Activated CD8-positive, alpha-beta T cell treated with anti-CD3 and anti-CD28 coated beads, Interleukin-2, amount 10 ng/mL, durations not matched to agents 7 days and 5 days (primary cell): ENCODE measurements at places on chromosomes 13 and 19. TPM values are rescaled to one million over a fixed set of nuclear protein-coding genes. Genes with fewer than 3 reads are reported as not detected.

GRCh38 chr19:2291185-2291751 is 9.3 kb upstream of the PEAK3 start:
- H3K36me3 ChIP-seq, result peaks cover 25% of the 10 kb centered on the region
- H3K27ac ChIP-seq, result peak overlapping the region; percentile 87
- peaks cover 5% of the 10 kb centered on the region for H3K27me3 ChIP-seq
- H3K4me3 ChIP-seq, result peak overlapping the region; percentile 82
- no peak for DNase-seq
- H3K4me1 ChIP-seq, result peaks cover 41% of the 10 kb centered on the region

DNA sequence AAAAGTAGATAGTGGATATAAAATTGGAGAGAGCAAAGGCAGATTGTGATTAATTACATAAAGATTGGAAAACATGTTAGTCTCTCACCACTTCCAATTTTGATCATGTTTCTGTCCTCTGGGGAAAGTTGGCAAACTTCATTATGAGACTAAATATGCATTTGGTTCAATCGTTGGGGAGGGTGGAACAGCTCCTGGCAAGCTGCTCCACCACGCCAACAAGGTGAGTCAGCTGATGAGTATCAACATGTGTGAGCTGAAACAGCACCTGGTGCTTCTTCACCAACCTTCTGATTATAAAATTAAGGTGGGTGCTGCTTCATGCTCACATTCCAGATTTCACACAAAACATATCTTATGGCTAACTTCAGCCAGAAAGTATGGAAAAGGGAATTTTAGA is 1784.6 kb downstream of the SLITRK5 start:
- no peak overlapping the region for H3K27ac ChIP-seq
- no peaks in the 10 kb centered on the region for H3K4me1 ChIP-seq
- no peak for DNase-seq
- H3K27me3 ChIP-seq, result no peaks in the 10 kb centered on the region

- H3K4me1 ChIP-seq, result no peaks in the 10 kb centered on the region
- peaks cover 2% of the 10 kb centered on the region for H3K27me3 ChIP-seq
- DNase-seq, result no peak
- no peak overlapping the region for H3K4me3 ChIP-seq
Observed at GRCh38 chr13:44132710-44133109, 240.9 kb upstream of the SERP2 start.

DNA sequence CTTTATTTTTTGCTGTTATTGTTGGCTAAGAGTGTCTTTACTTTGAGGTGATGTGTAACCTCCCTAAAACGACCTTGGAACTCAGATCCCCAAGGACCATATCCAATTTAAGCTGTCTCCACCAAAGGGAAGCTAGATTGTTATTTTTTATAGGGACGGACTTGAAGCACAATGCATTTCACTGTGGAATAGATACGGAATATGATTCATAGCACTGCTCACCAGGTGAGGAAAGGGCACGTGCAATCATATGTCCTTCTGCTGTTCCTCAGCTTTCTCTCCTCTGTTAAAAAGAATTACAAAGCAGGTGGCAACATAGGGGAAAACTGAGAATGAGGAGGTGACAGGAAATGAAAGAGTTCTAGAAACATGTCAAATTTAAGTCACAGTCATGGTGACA is 679.0 kb downstream of the PCDH9 start:
- H3K36me3 ChIP-seq, result no peaks in the 10 kb centered on the region
- no peak overlapping the region for H3K4me3 ChIP-seq
- no peaks in the 10 kb centered on the region for H3K4me1 ChIP-seq
- no peak for DNase-seq

GRCh38 chr19:11378319-11379189 is 4.1 kb downstream of the SWSAP1 start:
- peaks cover 23% of the 10 kb centered on the region for H3K36me3 ChIP-seq
- H3K27ac ChIP-seq, result peak overlapping the region; percentile 39
- no peak overlapping the region for H3K4me3 ChIP-seq
- no peak for DNase-seq

GRCh38 chr19:8571006-8571411 is 6.2 kb downstream of the MYO1F start:
- peaks cover 87% of the 10 kb centered on the region for H3K4me1 ChIP-seq
- DNase-seq, result peak; percentile 83
- H3K36me3 ChIP-seq, result peaks cover 77% of the 10 kb centered on the region

- H3K4me1 ChIP-seq, result peaks cover 92% of the 10 kb centered on the region
- no peak overlapping the region for H3K4me3 ChIP-seq
- H3K27me3 ChIP-seq, result no peaks in the 10 kb centered on the region
- H3K27ac ChIP-seq, result peak overlapping the region; percentile 70
- no peak for DNase-seq
Observed at GRCh38 chr19:41868989-41869300, 8.1 kb upstream of the CD79A start.

GRCh38 chr13:98845742-98846141 is 93.3 kb upstream of the SLC15A1 start:
- DNase-seq, result no peak
- no peaks in the 10 kb centered on the region for H3K27me3 ChIP-seq
- H3K4me3 ChIP-seq, result no peak overlapping the region
- peaks cover 28% of the 10 kb centered on the region for H3K36me3 ChIP-seq

DNA sequence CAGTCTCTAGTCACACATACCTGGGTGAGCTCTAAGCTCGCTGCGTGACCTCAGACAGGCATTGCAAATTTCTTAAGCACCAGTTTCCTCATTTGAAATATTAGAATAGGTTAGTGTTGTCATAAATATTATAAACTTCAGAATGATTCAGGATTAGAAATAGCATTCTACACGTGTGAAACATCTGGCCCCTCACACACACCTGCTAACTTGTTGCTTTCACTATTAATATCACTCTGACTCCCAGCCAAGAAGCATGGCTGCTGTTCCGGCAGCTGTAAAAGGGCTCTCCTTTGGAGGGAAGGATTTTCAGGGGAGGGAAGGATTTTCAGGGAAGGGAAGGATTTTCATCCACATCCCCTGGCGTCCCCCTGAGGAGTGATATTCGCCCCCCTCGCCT is 161.3 kb upstream of the GPR12 start:
- no peaks in the 10 kb centered on the region for H3K4me1 ChIP-seq
- no peak overlapping the region for H3K27ac ChIP-seq
- H3K27me3 ChIP-seq, result peaks cover 18% of the 10 kb centered on the region
- no peaks in the 10 kb centered on the region for H3K36me3 ChIP-seq

- DNase-seq, result no peak
- no peak overlapping the region for H3K4me3 ChIP-seq
- no peak overlapping the region for H3K27ac ChIP-seq
- peaks cover under 1% of the 10 kb centered on the region for H3K4me1 ChIP-seq
Observed at GRCh38 chr13:25744178-25744577, 307.6 kb downstream of the SHISA2 start.

GRCh38 chr19:47514151-47514868 is 553 bp downstream of the NAPA start:
- peak overlapping the region; percentile 96 for H3K27ac ChIP-seq
- peaks cover 15% of the 10 kb centered on the region for H3K36me3 ChIP-seq
- peak; percentile 29 for DNase-seq
- H3K4me3 ChIP-seq, result peak overlapping the region; percentile 94
- H3K27me3 ChIP-seq, result peaks cover 7% of the 10 kb centered on the region
- H3K4me1 ChIP-seq, result peaks cover 76% of the 10 kb centered on the region

- no peaks in the 10 kb centered on the region for H3K27me3 ChIP-seq
- H3K4me3 ChIP-seq, result no peak overlapping the region
- H3K36me3 ChIP-seq, result peaks cover 74% of the 10 kb centered on the region
- H3K27ac ChIP-seq, result no peak overlapping the region
- DNase-seq, result no peak
- H3K4me1 ChIP-seq, result peaks cover 18% of the 10 kb centered on the region
Observed at GRCh38 chr19:16100524-16100923, 11.2 kb upstream of the RAB8A start.

GRCh38 chr13:114130837-114131582 is 1.4 kb downstream of the RASA3 start:
- peak; percentile 86 for DNase-seq
- peaks cover 15% of the 10 kb centered on the region for H3K27me3 ChIP-seq
- peaks cover 73% of the 10 kb centered on the region for H3K4me1 ChIP-seq
- H3K36me3 ChIP-seq, result peaks cover 37% of the 10 kb centered on the region

- no peak overlapping the region for H3K4me3 ChIP-seq
- no peaks in the 10 kb centered on the region for H3K27me3 ChIP-seq
- peaks cover 14% of the 10 kb centered on the region for H3K4me1 ChIP-seq
- DNase-seq, result no peak
- H3K36me3 ChIP-seq, result peaks cover 12% of the 10 kb centered on the region
Observed at GRCh38 chr19:2423071-2423914, 4.1 kb downstream of the TIMM13 start.

GRCh38 chr13:20354722-20355121 is 122.6 kb upstream of the GJB6 start:
- H3K27ac ChIP-seq, result no peak overlapping the region
- H3K4me3 ChIP-seq, result no peak overlapping the region
- DNase-seq, result no peak
- no peaks in the 10 kb centered on the region for H3K36me3 ChIP-seq
- peaks cover 5% of the 10 kb centered on the region for H3K27me3 ChIP-seq

DNA sequence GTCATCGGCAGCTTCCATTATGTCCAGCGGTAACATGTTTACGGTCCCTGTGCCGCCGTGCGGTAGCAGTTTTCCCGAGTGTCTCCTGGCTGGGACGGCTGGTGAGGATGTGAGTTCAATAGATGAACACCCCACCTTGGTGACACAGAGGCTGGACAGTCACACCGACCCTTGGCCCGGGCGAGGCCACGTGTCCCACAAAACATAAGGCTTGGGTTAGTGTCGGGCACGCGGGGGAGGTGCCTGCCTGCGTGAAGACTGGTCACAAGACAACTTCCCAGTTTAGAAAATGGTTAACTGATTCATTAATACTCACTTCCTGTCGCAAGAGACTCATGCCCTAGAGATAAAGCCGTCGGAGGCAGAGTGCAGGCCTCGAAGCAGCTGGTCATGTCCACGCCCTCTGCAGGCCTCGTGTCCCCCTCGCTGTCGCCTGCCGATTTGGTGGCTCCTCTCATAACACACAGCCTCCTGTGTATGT is 17.2 kb downstream of the RASA3 start:
- no peaks in the 10 kb centered on the region for H3K27me3 ChIP-seq
- DNase-seq, result no peak
- peaks cover 25% of the 10 kb centered on the region for H3K36me3 ChIP-seq
- no peak overlapping the region for H3K27ac ChIP-seq
- no peak overlapping the region for H3K4me3 ChIP-seq

DNA sequence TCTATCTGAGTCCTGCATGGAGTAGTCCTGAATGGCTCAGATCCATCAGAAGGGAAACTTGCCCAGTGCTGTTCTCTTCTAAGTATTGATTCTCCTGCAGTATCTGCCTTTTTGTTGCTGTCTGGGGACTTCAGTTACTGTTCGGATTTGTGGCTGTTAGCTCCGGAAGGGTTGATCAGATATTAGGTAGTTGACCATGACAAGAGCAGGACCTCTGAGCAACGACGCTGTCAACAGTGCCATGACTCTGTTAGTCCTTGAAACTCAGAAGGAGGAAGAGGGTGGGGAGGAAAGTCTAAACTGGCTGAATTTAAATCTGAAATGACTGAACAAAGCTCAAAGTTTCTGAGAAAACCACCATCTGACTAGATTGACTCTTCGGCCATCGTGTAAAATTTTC is 42.2 kb downstream of the CCNE1 start:
- no peak overlapping the region for H3K4me3 ChIP-seq
- H3K27me3 ChIP-seq, result peaks cover 3% of the 10 kb centered on the region
- no peaks in the 10 kb centered on the region for H3K36me3 ChIP-seq
- H3K4me1 ChIP-seq, result peaks cover 12% of the 10 kb centered on the region
- H3K27ac ChIP-seq, result no peak overlapping the region

DNA sequence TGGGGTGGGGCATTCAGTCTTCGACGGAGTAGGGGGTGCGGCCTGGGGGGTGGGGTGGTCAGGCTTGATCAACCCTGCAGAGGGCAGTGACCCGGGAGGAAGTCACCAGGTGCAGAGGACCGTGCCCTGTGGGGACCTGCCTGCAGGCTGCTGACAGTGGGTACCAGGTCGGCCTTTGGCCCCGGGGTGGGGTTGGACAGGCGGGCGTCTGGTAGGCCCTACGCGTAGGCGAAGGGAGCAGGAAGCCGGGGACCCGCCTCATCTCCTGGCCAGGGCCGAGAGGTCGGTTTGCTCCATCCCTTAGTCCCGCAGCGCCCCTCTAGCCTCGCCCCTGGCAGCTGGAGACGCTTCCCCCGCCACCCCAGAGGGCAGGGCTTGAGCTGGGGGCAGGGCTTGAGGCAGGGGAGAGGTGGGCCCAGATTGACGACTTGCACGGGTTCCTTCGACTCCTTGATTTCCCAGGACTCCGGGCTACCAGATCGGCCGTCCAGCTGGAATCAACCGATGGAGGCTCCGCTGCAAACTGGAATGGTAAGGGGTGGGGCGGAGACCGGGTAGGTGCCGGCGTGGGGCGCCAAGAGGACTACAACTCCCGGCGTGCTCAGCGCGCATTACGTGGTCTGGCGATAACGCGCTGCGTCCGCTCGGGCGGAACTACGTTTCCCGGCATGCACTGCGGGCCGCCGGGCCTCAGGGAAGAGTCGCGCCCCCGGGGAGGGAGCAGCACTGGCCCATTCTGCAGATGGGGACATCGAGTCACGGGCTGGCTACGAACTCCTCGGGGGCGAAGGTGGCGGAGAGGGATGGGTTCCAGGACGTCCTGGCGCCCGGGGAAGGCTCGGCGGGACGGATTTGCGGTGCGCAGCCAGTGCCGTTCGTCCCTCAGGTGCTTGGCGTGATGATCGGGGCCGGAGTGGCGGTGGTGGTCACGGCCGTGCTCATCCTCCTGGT is at the start of gene PNPLA6:
PNPLA6 (plus strand) TSS at position 671 of the 951 bp plus-strand sequence; CDS start at position 743, 72 bp downstream.
- H3K27me3 ChIP-seq, result no peaks in the 10 kb centered on the region
- H3K36me3 ChIP-seq, result peaks cover 29% of the 10 kb centered on the region
- DNase-seq, result peak; percentile 95
- H3K27ac ChIP-seq, result peak within 1 kb of the TSS; percentile 90

GRCh38 chr19:37227996-37228395 is 10.0 kb downstream of the ZNF383 start:
- DNase-seq, result peak; percentile 37
- H3K4me1 ChIP-seq, result no peaks in the 10 kb centered on the region
- peaks cover 74% of the 10 kb centered on the region for H3K36me3 ChIP-seq
- no peak overlapping the region for H3K4me3 ChIP-seq
- no peak overlapping the region for H3K27ac ChIP-seq

DNA sequence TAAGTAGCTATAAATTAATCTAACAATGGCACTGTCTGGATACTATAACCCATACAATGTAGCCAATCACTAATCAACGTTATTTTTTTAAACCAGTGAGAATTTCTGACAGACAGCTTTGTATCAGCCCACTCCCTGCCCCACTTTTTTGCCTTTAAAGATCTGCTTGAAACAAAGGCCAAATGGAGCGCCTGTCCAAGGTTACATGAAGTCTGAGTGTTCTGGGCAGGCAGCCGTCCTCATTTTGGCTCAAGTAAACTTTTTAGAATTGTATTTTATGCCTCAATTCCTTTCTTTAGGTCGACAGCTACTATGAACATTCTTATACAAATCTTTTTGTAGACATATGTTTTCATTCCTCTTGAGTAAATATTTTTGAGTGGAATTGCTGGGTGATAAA is 6.2 kb downstream of the IFT88 start:
- H3K36me3 ChIP-seq, result peaks cover 17% of the 10 kb centered on the region
- H3K27ac ChIP-seq, result no peak overlapping the region
- H3K4me3 ChIP-seq, result no peak overlapping the region
- DNase-seq, result no peak
- H3K27me3 ChIP-seq, result no peaks in the 10 kb centered on the region
- H3K4me1 ChIP-seq, result peaks cover 1% of the 10 kb centered on the region

- no peak for DNase-seq
- peak overlapping the region; percentile 86 for H3K27ac ChIP-seq
- peak overlapping the region; percentile 69 for H3K4me3 ChIP-seq
- H3K4me1 ChIP-seq, result peaks cover 33% of the 10 kb centered on the region
Observed at GRCh38 chr19:7196763-7197118, 97.5 kb downstream of the INSR start.

Gene SIX5
- total RNA-seq, result 0.53 TPM

Gene TSKS
- 1.1 TPM for total RNA-seq

Gene NKPD1
- total RNA-seq, result 0.24 TPM

Gene RXFP2
- not detected for total RNA-seq

Gene APLP1
- 1.4 TPM for total RNA-seq

Gene COX6B2
- not detected for total RNA-seq

Gene CFAP97D2
- not detected for total RNA-seq

Gene KLK12
- not detected for total RNA-seq
